Lower leg skin (tissue), 4 donors: ENCODE measurements at places on chromosomes 16 and 17.

DNA sequence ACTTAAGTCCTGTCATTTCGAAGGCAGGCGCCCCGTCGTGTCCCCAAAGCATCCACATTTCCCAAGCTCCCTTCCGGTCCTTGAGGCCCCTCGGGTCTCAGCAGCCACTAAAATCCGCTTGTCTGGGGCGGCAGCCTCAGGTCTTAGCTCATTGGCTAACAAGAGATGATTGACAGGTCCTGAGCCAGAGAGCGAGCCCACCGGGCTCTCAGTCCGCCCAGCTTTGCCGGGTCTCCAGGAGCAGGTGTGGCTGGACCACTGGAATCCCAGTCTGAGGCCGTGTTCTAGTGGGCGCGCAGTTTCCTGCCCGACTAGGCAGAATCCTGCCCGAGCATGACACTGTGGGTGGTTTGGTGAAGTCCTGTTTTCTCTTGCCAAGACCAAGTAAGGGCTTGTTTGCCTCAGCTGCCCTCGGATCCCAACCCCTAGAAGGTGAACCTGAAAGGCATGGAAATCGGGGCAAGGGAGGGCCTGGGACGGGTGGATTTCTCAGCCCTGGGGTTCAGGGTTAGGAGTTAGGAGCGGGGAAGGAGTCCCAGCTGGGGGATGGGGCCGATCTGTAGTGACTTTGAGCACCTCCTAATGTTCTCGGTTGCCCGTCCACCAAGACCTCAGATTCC is 42.8 kb downstream of the MRC2 start:
- DNase-seq = no peak

DNA sequence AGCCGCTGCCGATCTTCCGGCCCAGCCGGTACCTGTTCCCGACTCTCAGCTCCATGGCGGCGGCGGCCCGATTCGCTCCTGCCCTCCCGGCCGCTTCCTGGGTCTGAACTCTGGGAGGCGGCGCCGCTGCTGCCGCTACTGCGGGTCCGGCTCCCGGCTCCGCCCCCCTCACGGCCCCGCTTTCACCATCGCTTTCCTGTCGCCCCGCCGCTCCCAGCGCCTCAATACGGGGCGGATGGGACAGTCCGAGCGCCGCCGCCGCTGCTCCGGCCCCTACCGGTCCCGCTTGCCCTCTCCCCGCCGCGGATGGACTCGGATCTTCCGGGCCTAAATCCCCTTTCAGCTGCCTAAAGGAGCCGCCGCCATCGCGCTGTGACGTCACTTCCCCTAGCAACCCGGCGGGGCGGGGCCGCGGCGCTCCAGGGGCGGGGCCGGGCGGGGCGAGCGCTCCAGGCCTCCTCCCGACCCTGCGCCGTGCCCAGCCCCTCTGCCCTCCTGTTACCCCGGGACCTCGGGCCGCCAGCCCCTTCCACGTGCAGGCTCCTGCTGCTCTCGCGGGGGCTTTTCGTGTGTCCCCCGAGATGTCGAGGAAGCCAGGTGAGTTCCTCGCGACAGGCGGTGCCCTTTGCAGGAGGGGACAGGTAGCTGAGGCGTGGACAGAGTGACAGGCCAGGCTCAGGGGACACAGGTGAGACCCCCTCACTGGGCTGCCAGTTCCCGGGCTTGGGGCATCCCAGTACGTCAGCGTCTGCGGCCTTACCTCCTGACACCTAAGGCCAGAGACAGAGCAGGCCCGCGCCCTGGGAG is at the start of gene CSNK1D:
Gene CSNK1D (minus strand): TSS at position 374 of the 807 bp plus-strand sequence. CDS start 319 bp downstream, at position 55.
- DNase-seq = peak; percentile 98

DNA sequence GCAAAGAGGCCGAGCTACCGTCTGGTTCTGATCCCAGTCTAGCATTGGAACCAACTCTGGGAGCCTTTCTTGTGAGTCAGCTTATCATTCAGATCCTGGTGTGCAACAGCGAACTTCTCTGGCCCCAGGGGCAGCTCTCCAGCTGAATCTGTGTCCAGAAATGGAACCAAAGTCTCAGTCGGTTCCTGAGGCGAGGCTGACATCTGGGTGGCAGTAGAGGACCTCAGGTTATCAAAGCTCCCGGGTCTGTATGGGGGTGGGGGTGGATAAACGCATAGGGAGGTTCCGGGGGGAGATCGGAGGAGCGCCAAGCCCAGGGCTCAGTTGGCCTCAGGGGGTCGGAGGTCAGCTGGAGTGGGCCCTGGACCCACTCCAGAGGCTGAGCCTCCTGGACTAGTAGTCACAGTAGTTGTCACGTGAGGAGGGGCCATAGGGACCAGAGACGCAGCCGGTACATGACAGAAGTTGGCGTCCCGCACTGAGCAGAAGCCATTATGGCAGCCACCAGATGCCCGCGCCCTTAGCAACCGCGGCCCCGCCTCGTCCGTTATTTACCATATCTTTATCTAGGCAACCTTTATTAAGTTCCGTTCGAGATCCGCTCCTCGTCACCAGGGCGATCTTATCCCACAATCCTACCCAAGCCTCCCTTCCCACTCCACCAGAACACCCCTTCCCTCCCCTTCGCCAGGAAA is 12.9 kb downstream of the RDM1 start:
- no peak for DNase-seq

DNA sequence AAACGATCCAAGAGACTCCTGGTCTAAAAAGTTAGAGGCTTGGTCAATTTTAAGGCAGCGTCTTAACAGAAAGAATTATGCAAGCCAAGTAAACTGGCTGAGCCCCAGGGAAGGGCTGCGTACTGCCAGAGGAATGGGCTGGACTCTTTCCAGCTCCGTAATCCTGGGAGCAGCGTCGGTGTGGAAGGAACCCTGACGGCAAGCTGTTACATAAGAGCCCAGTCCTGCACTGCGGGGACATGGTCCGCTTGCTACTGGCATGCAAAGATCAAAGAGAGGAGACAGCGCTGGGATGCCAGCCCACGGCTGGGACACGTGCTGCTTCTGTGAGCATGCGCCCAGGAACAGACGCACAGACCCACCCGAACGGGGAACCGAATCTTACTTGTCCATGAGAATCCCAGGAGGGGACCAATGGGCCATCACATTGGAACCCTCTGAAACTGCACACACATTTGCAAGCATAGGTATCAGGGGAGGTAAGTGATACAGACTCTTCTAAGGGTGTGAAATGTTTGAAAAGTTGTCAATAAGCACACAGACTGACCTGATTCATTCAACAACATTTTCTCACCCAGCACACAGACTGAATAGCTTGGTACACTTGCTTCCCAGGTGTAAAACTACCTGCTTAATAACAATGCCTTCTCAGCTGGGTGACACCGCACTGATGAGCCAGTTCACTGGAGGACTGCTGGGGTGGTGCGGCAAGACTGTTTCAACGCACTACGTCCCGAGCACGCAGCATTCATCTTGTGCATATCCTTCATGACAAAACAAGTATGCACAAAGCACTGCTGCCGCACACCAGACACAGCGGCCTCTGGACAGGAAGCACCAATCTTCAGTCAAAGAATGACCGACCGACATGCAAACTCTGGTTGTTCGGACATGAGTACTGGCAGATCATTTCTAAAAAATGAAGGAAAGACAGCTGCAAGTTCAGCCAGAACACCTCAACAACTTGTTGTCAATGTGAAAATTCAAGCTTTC is 94.9 kb downstream of the ANKRD11 start:
- DNase-seq = peak; percentile 96

DNA sequence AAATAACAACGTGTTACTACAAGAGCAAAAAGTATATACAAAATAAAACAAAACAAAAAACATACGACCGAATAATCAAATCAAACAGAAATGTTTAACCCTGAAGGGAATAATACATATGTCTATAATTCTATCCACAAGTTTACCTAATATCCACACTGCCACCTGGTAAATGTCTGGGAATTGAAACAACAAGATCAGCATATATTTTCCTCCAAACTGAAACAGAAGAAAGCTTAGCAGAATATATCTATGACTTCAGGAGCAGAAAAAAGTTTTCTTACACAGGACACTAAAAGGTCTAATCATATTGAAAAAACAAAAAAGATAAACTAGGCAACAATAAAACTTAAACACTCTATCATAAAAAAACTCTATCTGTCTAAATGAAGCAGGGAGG is 404.0 kb downstream of the CDH11 start:
- no peak for DNase-seq
